ENCODE measurements at places on chromosomes 3 and 15.

GRCh38 chr3:149599236-149599635 lies 58.6 kb downstream of the WWTR1 start:
- DNase-seq, result no peak

GRCh38 chr15:74823324-74823723 lies 3.1 kb upstream of the CPLX3 start:
- no peak for DNase-seq

DNA sequence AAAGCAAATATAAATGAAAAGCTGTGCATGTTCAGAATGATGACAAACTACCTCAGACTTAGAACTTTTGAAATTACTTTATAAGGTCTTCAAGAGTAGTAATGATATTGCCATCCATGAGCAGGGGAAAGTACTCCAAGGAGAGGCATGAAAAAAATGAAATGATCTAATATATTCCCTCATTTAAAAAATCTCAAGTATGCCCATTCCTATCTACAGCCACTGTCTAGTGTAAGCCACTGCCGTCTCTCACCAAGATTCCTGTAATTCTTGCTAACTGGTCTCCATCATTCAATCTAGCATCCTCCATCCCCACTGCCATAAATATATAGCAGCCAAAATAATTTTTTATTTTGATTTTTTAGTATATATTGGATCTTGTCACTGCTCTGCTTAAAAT lies 258.8 kb downstream of the PLOD2 start:
- no peak for DNase-seq

DNA sequence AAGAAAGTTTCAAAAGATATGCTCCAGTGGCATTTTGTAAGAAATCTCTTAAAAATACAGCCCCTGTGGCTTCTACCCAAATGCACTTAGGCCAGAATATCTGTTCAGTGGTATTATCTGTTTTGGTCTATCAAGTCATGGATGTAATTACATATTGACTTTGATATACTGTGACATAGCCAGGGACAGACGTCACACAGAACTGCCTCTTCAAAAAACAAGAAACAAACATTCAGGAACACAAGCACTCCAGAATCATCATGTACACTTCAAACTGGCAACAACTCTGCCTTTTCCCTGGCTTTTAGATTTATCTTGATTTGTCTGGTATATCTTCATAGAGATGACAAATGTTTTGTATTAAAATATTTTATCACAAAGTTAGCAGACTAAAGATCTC lies 240.3 kb downstream of the IL5RA start:
- DNase-seq, result no peak

- DNase-seq, result no peak
These were observed 35.0 kb upstream of the CAPN3 start for GRCh38 chr15:42324308-42324707.

DNA sequence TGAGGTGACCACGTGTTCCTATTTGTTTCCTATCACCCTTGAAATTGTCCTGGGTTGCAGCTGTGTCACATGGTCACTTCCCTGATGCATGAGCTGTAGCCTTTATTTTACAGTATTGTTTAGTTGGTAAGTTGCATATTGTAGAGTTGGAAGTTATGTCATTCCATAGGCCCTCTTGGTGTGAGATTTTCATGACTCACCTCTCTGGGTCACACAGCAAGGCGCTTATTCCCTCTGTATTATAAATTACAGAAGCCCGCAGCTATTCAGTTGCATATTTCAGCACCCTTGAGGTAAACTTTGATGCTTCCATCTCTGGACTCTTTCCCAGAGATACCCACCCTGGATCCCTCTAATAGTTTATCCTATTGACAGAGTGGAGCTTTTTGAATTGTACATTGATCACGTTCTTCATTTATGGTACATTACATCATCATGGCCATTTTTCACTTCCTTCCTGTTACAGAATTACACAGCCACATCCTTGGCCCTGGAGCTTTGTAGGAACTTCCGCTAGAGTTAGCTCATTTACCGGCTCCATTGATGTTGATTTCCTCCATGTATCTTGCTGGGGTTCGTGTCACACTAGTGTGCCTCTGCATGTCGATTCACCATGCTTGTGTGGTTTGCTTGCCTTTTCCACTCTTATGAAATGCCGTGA lies 543.1 kb upstream of the RGMA start:
- no peak for DNase-seq

DNA sequence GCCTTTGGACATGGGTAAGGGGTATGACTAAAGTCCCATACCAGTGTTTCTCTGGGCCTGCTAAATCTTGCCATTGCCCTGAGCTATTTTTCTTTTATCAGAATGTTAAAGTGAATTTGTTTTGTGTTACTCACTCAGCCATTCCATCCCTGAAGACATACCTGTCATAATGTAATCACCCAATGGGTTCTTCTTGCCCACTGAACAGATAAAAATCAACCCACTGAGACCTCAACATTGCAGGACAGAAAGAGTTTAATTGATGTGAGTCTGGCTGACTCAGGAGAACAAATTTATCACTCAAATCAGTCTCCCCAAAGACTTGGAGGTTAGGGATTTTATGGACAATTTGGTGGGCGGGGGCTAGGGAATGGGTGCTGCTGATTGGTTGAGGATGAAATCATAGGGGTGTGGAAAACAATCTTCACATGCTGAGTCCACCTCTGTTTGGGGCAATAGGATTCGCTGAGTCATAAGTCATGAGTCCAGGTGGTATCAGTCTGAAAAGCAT lies 47.4 kb downstream of the ILDR1 start:
- DNase-seq, result no peak

GRCh38 chr3:15331072-15331605 lies 1.2 kb downstream of the SH3BP5 start:
- no peak for DNase-seq

Measured in NCI-H1436 (cell line).